ENCODE measurements at places on chromosomes 1 and 21.
A peak's percentile ranks its signal among the peaks of the same experiment; 100 is the strongest.

- DNase-seq = no peak
These were observed 161.7 kb downstream of the FCRL5 start for GRCh38 chr1:157390651-157391050.

DNA sequence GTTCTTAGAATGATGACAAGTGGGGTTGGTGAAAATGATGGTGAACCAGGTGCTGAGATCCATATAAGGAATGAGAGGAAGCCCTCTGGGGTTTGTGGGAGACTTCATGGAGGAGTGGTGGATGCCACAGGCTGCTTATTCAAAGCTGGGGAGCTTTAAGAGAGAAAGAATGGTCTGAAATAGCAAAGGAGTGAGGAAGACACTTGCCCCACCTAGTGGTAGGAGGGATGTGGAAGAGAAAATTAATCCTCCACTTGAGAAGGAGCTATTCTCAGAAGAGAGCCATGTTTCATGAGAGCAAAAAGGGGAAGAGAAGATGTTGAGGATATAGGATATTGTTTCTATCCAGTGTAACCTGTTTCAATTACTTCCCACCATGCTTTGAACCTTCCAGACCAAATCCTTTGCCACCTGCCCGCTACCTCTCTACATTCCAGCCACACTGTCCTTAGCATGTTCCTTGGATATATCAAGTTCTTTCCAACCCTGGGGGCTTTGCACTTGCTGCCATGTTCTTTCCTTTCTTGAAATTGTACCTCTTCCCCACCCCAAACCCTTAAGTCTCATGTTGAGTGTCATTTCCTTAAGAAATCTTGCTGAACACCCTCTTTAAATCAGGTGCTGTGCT lies 19.6 kb upstream of the ZNF648 start:
- DNase-seq = peak; percentile 69

GRCh38 chr1:20899154-20899972 lies 112.3 kb upstream of the HP1BP3 start:
- DNase-seq = no peak

DNA sequence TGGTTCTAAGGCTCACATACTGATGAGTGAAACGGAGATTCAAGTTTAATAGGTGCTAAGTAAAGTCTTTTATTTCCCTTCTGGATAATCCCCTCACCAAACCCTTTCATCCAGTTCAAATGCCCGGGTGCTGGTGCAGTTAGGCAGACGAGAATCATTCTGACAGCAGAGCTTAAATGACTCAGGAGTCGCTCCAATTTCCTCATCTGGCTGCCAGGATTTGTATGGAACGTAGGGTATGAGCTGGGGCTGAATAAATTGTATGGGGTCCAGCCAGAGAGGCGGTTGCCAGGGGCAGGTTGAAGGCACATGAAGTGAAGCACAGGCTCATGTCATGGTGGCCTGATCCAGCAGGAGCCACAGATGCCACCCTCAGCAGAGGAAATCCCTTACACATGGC lies 76.0 kb downstream of the PAPPA2 start:
- DNase-seq = no peak

DNA sequence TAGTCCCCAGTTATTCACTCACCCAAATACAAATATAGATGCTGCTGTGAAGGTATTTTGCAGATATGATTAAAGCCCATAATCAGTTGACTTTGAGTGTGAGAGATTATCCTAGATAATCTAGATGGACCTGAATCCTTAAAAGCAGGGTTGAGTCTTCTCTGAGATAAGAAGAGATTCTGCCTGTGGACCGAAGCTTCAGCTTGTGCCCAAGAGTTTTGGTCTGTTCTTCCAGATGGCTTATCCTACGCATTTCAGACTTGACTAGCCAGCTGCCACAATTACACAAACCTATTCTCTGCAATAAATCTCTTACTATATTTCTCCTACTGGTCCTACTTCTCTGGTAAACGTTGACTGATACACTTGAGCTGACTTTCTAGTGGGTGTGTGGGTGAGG lies 145.1 kb downstream of the KCNJ6 start:
- DNase-seq = no peak

DNA sequence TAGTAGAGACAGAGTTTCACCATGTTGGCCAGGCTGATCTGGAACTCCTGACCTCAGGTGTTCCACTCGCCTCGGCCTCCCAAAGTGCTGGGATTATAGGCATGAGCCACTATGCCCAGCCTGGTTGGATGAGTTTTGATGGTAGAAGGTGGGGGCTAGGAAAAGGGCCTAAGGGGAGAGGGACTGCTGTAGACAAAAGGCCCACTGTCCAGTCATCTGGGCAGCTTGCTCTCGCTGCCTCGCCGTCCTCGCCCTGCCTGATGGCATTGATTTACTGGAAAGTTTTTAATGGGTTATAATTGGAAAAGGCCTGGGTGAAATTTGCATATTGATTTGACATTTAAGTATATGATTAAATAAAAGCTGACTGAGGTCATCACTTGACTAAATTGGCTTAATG lies 175.1 kb upstream of the CSF3R start:
- DNase-seq = no peak

DNA sequence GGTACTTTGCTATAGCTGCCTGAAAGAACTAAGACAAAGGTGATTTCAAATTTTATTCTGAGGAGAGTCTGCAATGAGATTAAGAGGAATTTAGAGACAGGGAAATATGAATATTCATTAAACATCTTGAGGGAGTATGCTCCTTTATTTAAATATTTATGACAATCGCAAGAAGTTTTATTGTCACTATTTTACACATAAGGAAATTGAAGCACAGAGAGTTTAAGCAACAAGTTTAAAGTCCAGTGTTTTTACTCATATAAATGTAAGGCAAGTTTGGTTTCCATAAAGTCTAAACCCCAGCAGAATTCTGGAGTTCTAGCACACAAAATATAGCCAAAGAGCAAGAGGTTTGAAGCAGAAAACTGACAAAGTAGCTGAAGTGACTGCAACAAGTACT lies 49.3 kb upstream of the SAMSN1 start:
- DNase-seq = no peak

- no peak for DNase-seq
These were observed 5.7 kb downstream of the SLC19A1 start for GRCh38 chr21:45536301-45537081.

- DNase-seq = no peak
These were observed 135.0 kb downstream of the KCNJ6 start for GRCh38 chr21:37780991-37781983.

- peak; percentile 24 for DNase-seq
These were observed 23.3 kb downstream of the CNIH4 start for GRCh38 chr1:224380003-224380402.

- no peak for DNase-seq
These were observed 964.1 kb downstream of the TTLL7 start for GRCh38 chr1:83034851-83035250.

GRCh38 chr1:202551683-202552082 lies 158.6 kb downstream of the SYT2 start:
- DNase-seq = no peak

DNA sequence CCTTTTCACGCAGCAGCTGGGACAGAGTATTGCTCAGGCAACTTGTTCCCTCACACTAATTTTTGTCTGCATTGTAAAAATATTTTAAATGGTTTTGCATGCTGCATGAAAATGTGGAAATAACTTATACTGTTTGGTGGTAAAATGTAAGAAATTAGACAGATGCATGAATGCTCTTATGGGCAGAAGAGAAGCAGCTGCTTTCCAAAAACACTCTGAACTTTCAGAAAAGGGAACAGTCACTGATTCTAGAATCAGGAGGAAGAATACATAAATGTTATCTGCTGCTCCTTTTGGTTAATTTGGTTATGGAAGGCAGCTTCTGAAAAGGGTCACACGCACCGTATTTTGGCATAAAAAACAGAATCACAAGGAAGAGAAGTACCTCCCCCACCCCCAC lies 87.0 kb upstream of the RUNX1 start:
- DNase-seq = no peak

- DNase-seq = no peak
These were observed 8.8 kb downstream of the SMCP start for GRCh38 chr1:152886758-152887409.

DNA sequence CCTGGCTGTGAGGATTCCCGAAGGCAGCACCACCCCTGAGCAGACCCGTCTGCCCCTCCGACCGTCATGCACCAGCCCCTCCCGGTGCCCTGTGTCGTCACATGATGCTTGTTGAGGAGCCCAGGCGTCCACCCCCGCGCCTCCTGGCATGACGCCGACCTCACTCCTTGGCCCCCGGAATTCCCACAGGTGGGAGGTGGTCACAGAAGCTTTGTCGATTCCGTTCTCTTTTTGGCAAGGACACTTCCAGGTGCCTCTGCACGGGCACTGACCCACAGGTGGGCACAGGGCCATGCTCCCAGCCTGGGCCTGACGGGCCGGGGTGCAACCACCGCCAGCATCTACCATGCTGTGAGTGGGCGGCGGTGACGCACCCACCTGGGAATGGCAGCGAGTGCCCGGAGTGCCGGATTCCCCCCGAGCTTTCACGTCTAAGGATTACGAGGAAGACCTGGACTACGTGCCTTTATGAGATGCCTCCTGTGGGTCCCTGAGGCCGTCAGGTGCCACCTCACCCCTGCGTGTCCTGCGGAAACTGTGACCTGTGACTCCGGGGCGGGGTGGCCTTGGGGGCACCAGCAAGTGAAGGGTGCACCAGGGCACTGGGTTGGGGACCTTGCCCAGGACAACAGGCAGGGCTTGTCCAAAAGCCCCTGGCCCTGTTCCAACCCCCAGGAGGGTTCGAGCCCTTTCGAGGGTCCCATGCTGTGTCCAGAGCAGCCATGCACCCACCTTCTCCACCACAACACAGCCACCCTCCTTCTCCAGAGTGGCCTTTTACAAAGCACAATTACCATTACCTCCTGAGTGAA lies 31.4 kb upstream of the COL6A1 start:
- no peak for DNase-seq

DNA sequence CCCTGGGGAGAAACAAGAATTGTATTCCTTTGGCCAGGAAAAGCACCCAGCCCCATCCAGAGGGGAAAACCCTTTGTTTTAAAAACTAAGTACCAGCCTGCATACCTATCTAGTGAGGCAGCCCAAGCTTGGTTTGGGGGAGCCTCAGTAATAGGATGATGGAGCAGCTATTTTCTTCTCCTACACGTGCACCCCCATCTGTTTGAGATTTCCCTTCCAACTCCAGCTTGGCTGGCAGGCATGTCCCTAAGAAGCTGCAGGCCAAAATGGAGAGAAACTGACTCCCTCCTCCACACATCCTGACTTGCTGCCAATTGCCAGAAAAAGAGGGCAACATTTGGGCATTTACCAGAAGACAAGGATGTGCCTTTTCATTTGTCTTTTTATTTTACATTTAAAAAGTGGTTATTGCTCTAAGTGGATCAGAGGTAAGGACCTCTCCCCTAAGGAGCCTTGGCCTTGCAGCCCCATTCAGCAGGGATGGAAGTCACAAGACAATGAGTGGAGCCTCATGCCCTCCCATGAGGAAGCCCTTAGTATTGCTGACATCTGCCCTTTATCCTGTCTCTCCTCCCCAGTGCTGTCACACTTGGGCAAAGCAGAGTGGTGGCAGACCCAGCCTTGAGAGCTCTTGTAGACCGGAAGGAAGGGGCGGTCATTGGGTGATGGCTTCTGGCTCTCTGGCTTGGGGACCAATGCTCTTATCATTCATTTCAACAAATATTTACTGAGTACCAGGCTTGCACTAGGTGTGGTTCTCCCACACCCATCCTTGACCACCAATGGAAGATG lies 8.6 kb downstream of the FNDC5 start:
- no peak for DNase-seq

DNA sequence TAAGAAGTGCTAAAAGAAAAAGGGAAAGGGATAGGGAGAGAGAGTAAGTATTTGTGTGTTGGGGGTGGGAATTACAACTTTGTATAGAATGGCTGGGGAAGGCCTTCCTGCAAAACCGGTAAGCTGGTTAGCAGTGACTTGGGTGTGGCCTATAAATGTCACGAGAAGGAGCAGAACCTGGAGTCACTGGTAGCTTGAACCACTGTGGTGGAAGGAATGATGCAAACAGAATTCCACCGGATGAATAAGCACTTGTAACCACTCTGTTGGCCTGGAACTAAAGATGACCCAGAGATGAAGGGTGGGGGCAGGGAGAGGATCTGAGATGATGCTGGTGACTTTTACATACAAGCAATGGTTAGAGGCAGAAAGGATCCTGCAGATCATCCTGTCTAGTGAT lies 8.9 kb downstream of the XKR8 start:
- DNase-seq = no peak

GRCh38 chr21:42111811-42112210 lies 40.7 kb downstream of the UMODL1 start:
- DNase-seq = no peak

All from GM10248 (cell line).